C1 segment of cervical spinal cord (tissue), 14 donors: ENCODE measurements at places on chromosomes 3 and 15.

DNA sequence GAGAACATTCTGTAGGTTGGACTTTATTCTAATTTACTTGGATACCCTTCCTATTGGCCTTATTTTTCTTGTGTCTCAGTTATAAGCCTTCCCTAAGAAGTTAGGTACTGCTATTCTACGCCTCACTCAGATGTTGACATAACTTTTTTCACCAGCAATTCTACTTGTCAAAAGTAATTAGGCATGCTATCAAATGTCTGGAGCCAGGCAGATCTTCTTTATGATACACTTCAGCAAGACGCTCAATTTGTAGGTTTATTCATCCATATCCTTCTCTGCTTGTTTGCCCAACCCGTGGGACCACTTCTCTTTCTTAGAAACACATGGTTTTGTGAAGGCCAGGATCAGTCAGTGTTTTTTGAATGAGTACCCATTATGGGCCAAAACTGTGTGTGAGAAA, 36.2 kb upstream of the COL8A1 start:
- DNase-seq: no peak

- no peak for DNase-seq
Observed at GRCh38 chr15:42608110-42608531, 32.7 kb downstream of the STARD9 start.

DNA sequence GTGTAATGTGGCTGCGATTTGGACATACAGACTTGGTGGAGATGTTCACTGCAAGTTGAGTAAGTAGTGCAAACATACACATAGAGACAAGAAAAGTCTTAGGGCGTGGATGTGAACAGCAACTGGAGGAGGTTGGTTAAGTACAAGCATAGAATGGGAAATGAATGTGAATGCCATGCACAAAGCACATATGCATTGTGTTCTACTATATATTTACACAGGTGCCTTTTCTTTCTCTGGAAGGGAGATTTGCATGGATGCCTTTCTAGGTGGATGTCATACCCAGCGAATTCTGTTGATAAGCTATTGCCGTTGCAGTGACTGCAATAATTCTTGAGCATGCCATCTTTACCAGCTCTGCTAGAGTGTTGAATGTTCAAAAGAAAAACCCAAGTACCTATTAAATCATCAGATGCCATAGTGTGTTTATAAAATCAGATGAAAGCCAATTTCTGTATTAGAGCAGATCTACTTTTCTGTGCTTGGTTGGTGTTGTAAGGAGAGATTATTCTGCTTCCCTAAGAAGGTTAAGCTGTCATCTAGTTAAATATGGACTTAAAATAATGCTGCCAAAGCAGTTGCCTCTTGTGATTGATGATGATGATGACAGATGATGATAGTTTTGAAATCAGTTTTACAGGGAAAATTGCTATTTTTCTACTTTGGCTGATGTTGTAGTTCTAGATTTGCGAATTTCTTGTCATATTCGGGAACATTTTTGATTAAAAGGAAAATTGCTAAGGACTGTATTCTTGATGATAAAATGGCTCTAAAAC, 148.4 kb downstream of the CNTN4 start:
- no peak for DNase-seq

DNA sequence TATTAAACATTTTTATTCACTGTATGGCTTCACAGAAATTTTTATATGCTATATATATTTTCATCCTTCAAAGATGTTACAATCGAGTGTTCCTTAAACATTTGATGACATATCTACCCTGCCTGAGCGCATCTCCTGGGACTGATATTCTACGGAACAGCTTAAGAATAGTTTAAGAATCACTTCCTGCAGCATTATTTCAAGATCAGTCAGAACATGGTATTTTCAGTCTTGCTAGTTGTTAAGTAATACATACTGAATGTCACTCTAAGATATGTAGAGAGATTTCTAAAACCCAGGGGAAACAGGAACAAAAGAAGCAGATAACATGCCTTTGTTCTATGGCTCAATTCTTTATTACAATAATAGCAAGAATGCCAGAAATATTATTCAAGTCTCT, 8.7 kb downstream of the COL8A1 start:
- no peak for DNase-seq

DNA sequence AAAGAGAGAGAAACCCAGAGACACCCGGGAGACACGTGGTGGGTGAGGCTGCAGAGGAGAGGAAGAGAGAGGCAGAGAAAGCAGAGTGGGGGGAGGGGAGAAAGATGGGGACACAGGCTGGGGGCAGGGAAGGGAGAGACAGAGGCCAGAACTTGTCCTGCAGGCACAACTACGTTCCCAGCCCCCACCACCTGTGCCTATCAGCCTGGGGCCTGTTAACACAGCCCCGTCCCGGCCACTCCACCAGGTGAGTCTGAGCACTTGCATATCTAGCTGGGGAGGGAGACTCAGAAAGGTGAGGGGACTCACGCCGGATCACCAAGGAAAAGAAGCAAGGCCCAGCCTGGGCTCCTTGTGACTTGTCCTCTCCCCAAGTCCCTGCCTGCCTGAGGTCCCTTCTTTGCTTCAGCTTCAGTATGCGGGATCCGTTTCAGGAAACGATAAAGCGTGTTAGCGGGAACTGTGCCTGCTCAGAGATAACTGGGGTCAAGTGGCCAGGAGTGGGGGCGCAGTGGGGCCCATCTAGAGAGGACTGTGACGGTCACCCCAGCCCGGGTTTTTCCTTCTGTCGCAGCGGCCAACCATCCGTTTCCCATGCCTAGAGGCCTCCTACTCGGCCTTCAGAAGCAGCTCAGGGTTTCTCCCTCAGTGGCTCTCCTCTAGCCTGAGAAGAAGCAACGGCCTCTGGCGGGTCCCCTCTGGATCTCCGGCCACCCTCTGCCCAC, 10.3 kb downstream of the LINGO1 start:
- no peak for DNase-seq

- no peak for DNase-seq
Observed at GRCh38 chr3:164459521-164460151, 618.7 kb downstream of the SI start.

- DNase-seq: no peak
Observed at GRCh38 chr3:17420668-17421067, 321.8 kb downstream of the TBC1D5 start.

DNA sequence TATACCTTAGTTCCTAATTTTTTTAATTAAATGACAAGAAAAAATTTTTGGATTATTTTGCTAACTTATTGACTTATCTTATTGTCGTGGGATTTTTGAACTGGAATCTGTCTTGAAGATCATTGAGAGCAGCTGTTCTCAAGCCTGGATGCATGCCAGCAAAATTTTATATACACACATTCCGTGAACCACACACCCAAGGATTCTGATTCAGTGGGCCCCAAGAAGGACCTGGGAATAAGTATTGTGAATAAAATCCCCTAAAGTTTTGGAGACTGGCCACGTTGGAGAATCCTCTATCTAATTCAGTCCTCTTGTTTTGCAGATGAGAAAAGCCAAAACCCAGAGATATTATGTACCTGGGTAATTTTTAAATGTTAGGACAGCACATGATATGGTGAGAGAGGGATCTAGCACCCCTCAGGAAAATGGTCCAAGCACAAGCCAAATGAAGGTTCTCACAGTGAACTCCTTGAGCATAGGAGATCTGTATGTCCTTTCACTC, 55.2 kb downstream of the UNC13C start:
- no peak for DNase-seq
